ENCODE measurements at places on chromosomes 3 and 15.

GRCh38 chr3:150035910-150036612 lies 65.4 kb upstream of the PFN2 start:
- DNase-seq: no peak

DNA sequence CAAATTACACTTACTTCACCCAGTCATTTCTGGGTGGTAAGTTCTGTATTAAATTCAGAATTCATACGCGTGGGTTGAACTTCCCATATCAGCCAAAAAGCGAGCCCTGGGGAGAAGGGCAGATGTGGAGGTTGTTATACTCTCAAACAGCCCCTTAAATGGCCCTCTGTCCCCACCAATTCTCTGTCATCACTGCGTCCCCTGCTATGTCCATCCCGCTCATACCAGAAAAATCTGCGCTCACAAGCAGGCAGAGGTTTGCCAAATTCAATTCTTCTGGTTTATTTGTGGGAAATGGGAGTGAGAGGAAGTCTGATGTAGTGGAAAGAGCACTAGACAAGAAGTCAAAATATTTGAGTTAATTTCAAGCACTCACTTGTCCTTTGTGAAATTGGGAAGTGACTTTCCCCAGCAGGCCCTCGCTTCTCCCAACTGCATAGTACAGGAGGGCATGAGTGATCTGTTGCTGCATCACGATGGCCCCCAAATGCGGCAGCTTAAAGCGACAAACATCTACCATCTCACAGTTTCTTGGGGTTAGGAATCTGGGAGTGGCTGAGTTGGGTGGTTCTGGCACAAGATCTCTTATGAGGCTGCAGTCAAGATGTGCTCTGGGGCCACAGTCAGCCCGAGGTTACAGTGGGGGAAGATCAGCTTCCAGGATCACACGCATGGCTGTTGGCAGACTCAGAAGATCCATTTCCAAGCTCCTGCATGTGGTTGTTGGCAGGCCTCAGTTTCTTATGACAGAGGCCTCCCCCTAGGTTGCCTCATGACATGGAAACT lies 67.7 kb downstream of the CPN2 start:
- no peak for DNase-seq

DNA sequence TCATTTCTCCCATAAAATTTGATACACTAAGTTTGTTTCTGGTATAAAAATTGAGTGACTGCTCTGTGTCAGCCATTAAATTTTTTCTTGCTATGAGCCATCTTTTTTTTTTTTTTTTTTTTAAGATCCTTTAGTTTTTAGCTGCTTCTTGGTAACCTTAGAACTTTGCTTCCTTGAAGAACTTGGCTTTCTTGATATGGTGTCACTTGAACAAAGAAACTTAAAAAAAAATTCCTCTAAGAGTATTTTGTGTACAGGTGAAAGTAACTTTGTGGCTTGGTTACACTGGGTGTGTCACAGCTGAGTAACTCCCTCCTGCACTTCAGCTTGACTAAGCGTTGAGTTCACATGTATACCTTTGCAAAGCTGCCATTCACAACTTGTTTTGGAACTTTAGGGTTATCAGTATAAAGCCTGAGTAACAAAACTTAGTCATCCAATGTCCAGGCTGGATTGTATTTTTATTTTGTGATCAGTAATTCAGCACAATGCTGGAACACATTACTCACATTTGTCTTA lies 6.5 kb downstream of the CHD2 start:
- peak; percentile 65 for DNase-seq

DNA sequence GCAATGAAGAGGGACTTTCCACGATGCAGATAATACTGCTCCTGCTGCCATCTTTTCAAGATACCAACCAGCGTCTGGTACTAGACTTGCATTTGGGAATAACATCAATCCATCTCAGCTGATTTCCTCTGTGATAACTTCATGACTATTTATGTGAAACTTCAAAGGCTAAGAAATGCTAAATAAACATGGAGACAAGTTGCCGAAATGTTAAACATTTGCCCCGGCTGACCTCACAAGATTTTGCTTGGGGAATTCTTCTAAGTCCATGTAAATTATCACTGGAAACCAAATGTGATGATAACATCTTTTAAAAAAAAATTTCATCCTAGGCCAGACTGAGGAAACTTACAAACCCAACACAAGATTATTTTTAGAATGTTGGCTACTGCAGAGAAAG lies 185.8 kb upstream of the PRICKLE2 start:
- DNase-seq: no peak

DNA sequence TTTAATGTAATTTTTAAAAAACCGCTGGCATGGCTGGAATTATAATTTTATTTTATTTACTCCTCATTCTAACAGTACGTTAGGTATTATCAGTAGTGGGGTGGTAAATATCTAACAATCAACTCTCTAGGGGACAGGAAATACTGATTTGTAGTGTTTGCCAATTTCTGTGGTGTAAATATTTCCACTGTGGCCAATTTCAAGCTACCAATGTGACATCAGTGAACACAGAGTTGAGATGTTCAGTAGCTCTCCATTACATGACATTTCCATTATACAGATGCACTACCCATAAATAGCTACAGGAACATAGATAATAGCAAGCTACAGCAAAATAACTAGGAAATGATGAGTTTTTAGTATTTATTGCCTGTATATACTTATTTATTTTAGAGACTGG lies 10.0 kb upstream of the ARL8B start:
- DNase-seq: no peak

DNA sequence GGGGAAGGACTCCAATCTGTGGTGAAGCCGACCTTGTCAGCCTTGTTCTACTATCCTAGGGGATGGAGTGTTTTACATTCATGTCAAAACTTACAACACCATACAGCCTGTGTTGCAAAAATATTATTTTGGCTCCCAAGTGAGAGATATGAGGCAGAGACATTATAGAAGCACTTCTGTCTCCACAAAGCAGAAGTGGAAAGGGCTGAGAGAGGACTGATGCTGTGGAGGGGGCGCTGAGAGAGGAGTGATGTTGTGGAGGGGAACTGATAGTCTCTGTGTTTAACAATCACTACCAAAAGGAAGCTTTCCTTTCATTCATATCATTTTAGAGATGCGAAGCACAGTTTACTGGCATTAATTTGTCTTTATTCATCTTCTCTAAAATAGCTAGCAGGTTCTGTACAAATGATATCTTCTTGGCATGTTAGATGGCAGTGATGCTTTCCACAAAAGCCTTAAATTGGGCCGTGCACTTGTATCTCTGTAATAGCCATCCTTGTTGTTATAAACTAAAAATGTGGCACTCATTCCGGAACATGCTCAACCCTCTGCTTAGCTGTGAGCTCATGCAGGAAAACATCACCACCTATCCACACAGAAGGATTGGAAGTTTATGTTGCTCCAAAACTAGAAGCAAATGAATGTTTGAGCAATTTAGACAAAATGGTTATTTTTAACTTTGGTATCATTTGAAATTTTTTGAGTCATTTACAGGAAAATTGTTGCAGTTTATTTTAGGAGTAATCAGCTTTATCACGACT lies 134.6 kb upstream of the TP63 start:
- DNase-seq: no peak

DNA sequence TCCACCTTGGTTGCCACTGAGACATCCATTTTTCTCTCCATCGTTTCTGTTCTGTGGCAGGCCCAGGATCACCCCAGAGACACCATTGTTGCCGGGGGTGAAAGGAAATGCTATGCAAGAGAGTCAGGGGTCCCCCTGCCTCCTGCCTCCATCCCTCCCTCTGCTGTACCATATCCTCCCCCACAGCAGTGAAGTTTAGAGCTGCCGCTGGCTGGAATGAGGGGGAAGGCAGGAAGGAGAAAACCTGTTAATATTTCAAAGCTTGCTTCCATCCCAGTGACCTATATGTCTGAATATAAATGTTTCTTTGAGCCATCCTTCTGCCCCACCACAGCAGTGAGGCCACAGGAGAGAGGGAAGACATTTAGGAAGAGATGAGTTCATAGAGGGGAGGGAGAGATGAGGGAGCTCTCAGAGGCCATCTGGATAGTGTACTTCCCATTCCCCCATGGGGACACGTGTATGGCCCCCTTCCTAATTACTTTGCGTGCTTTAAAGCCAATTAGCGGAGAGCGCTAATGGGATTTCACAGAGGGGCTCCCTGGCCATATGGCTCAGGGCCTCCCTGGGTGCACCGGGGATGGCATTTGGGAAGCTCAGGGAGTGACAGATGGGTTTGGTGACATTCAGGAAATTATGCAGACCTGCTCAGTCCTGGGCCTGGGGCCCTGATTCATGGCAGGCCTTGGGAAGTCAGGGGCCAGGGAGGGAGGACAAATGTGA lies 40.4 kb upstream of the CHRNB4 start:
- no peak for DNase-seq

DNA sequence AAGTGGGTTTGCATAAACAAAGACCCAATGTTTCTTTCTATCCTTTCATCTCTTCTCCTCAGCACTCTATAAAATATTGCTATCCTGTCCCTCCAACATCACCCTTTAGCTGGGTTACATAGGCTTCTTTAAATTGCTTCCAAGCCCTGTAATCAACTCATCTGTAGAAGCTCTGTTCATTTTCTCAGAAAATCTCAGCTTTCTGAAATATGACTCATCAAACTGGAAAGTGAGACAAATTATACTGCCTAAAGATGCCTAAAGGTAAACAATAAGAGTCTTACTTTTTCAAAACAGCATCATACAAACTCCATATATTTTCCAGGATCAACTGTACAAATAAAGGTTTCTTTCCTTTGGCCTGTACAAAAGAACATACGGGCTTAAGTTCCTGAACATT lies 33.8 kb downstream of the EFL1 start:
- no peak for DNase-seq

GRCh38 chr3:118772547-118773011 lies 262.1 kb downstream of the IGSF11 start:
- DNase-seq: peak; percentile 41

GRCh38 chr3:156492801-156493261 lies 62.1 kb downstream of the SSR3 start:
- no peak for DNase-seq

DNA sequence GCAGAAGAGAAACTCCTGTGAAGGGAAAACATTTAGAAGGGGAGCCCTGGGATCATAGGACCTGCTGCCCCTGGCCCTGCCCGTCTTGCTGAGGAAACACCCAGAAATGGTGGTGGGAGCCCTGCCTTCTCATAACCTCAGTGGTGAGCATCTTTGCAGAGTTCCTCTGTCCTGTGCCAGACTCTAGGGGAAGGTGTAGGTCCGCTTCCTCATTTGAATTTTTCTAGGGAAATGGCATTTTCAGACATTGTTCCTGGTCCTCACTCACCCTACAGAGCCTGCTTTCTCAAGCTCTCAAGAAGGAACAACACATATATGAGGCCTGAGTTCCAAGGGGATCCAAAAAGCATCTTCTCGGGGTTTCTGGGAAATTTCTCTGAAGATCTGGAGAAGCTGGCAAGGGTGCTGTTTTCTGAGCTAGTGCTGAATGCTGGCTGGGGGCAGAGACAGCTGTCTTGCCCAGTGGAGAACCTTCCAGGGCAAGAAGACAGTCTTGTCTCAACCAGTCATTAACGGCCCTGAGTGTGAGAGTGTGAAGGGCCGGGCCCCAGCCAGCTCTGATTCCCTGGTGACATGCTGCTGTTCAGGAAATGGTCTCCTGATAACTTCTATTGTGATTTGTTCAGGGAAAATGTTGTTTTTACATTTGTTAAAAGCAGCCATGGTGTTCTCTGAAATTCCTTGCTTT lies 283.1 kb upstream of the LRRFIP2 start:
- no peak for DNase-seq

- no peak for DNase-seq
These were observed 56.1 kb downstream of the CCNL1 start for GRCh38 chr3:157103860-157104259.

- no peak for DNase-seq
These were observed 17.3 kb upstream of the SAMD7 start for GRCh38 chr3:169894110-169894509.

GRCh38 chr15:79078763-79079410 lies 11.7 kb downstream of the RASGRF1 start:
- no peak for DNase-seq

- DNase-seq: no peak
These were observed 292.0 kb downstream of the RPLP1 start for GRCh38 chr15:69744391-69745162.

DNA sequence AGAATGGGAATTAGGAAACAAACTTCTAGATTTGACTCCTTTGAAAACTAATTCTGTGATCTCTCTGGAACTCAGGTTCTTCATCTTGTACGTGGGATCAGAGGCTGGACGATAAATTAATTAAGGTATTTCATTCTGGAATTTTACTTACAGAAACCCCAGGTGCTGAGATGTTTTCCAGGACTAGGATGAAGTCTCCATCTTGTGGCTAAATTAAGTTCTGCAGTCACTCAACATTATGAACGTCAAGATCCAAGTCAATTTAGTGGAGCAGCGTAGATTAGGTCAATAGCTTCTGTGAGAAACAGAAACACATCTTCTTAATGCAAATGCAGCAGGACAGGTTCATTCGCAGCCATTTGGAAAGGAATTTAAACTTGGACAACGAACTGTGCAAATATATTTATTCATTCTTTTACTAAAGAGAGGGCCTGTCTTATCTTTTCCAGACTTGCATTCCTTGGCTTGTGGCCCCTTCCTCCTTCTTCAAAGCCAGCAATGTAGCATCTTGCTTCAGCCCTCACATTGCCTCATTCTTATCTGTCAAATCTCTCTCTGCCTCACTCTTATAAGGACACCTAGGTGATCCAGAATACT lies 26.7 kb upstream of the TMC3 start:
- DNase-seq: peak; percentile 66

DNA sequence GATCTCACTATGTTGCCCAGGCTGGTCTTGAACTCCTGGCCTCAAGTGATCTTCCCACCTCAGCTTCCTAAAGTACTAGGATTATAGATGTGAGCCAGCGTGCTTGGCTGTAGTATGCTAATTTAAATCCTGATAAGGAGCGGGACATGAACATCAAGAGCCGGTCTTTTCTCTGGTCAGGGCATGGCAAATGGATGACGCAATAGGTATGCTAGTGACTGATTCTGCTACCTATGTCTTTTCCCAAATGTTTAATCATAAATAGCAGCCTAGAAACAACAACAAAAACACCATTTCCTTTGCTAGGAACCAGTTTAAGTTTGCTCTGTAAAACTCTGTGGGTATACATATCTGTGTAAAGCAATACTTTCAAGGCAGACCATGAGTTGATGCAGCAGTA lies 64.7 kb downstream of the STARD9 start:
- DNase-seq: no peak

DNA sequence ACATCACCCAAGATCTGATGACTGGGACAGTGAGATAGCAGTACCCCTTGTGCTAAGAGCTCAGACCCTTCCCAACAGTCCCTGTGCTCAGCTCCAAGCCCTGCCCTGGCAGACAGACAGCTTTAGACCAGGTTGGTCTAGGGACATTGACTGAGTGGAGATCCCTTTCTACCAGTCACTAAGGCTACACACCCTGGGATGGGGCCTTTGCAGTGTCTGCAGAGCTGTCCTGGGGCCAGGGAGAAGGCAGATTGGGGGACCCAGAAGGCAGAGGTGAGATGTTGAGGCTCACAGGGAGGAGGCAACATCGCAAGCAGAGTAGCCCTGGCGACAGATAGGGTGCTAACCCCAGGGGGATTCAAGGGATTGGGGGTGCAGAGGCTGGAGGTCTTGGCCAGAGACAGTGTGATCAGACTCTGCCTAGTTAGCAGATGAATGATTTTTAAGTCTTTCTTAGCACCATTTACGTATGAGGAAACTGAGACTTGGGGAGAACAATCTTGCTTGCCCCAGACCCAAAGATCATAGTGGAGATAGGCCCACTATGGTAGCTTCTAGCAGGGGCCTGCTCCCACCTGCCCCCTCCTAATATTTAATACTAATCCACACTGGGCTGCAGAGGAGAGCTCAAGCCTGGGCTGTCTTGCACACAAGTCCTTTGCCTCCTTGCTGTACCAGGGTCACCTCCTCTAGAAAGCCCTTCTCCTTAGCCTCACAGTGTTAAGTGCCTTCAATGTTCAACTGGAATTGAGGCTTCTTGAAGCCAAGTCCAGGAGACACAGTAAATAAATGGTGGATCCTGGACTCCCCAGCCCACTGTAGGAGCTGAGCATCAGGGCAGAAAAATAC lies 32.6 kb downstream of the HMCES start:
- no peak for DNase-seq

Data from hepatocyte (in vitro differentiated cells).